Osteocyte (in vitro differentiated cells): ENCODE measurements at places on chromosomes 6 and 20. TPM values are rescaled to one million over a fixed set of nuclear protein-coding genes. Genes with fewer than 3 reads are reported as not detected.
A peak's percentile ranks its signal among the peaks of the same experiment; 100 is the strongest.

DNA sequence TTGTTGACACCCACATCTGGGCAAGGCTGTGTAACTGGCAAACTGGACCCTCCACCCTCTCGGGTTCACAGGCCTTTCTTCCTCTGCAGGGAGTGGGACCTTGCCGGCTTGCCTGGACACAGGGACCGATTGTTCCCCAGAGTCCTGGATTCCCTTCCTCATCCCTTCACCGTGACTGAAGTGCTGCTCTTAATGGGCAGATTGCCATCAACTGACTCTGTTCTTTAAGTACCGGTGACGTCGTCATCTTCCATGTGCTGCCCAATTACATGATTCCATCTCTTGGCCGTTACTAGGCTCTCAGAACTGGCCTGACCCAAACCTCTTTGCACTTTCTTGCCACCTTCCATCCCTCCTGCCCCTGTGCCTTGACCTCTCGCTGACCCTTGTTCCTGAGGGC lies 85.4 kb downstream of the EYA4 start:
- H3K4me3 ChIP-seq, result no peak overlapping the region
- peaks cover 9% of the 10 kb centered on the region for H3K27me3 ChIP-seq
- peaks cover 3% of the 10 kb centered on the region for H3K4me1 ChIP-seq
- H3K36me3 ChIP-seq, result no peaks in the 10 kb centered on the region

DNA sequence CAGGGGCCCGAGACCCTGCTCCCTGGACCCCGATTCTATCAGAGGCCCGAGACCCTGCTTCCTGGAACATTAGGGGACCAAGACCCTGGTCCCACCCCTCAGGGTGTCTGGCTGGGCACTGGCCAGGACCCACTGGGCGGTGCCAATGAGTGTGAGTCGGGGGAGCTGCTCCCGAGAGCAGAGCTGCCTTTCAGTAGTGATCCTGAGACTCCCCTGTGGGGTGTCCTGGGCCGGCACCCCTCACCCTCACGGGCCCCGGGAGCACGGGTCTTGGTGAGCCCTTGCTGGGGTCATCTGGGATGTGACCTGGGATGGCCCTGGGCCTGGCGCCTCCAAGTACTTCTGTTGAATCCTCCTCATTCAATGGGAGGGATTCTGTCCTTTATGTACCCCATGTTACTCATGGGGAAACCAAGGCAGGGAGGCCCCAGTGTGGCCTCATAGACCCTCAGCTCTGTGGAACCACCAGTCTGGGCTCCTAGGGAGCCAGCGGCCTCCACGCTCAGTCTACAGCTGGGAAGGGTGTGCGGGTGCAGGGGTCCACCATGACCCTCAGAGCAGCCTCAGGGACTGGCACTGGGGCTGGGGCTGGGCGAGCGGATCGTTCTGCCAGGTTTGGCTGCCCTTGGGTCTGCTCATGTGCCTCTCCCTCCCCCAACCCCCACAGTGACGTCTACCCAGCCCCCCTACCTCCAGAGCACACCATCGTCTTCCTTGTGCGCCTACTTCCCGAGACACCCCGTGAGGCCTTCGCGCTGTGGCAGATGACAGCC lies 25.6 kb downstream of the COL20A1 start:
- no peaks in the 10 kb centered on the region for H3K36me3 ChIP-seq
- DNase-seq, result no peak
- peaks cover 7% of the 10 kb centered on the region for H3K27me3 ChIP-seq

DNA sequence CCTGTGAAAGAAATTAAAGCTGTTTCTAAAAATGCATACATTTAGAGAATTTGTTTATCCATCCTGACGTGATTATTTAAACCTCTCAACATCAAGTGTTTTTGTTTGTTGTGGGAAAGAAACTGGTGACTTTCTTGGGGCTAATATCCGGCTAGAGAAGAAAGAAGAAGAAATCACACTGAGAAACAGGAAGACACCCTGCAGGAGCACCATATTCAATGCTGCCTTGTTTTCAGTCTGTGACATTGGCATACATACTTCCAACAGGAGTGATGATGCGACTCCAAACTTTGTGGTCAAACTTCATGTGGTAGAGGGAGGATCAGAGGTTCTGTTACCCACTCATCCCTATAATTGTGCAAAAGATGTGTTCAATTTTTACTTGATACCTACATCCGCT lies 997.6 kb upstream of the CITED2 start:
- no peak overlapping the region for H3K4me3 ChIP-seq
- peaks cover 27% of the 10 kb centered on the region for H3K4me1 ChIP-seq
- H3K27ac ChIP-seq, result peak overlapping the region; percentile 9
- H3K36me3 ChIP-seq, result no peaks in the 10 kb centered on the region

DNA sequence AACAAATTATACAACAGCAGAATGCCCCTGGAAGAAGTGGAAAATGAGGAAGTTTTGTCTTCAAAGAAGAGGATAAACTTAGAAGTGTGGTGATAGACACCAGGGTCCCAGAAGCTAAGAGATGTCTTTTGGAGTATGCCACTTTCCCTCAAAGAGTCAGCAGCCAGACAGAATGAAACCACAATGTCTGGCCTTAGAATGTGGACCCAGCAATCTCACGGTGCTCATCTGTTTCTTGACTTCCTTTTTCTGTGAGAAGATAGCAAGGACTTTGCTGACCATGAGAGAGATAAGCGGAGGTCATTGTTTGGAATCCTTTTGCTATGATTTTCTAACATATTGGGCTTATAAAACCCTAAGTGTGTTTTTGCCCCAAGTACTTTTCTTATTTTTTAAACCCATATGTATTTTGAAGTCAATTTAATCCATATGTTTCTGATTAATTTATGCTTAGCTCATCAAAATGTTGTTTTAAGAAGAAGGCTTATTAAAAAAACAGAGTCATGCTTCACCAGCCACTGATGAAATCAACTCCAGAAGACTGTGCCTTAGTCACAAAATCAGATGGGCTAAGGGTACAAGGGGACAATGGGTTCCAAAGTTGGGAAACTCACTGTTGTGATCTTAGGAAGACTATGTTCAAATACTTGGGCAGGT lies 451.2 kb upstream of the JAG1 start:
- peak overlapping the region; percentile 73 for H3K27ac ChIP-seq
- peaks cover 47% of the 10 kb centered on the region for H3K4me1 ChIP-seq
- peaks cover 3% of the 10 kb centered on the region for H3K36me3 ChIP-seq
- DNase-seq, result no peak
- H3K27me3 ChIP-seq, result no peaks in the 10 kb centered on the region

Gene SIRPB2
- total RNA-seq, result not detected in 2 replicates

- peak; percentile 92 for DNase-seq
- H3K4me3 ChIP-seq, result peak within 1 kb of the TSS; percentile 85
- H3K27ac ChIP-seq, result peak within 1 kb of the TSS; percentile 95
- no peaks in the 10 kb centered on the region for H3K27me3 ChIP-seq
- H3K36me3 ChIP-seq, result peaks cover 2% of the 10 kb centered on the region
- H3K4me1 ChIP-seq, result peaks cover 46% of the 10 kb centered on the region
Measured at GRCh38 chr20:45833030-45833882, at the start of gene SNX21. SNX21 (plus strand) TSS chr20:45833799; CDS start chr20:45833920, 121 bp downstream.

- DNase-seq, result no peak
- no peaks in the 10 kb centered on the region for H3K36me3 ChIP-seq
- H3K4me1 ChIP-seq, result peaks cover 58% of the 10 kb centered on the region
- H3K27me3 ChIP-seq, result no peaks in the 10 kb centered on the region
Measured at GRCh38 chr6:125377621-125378020, 75.9 kb upstream of the HDDC2 start.

Gene TSPYL1
- 64.9 and 65.3 TPM in 2 replicates for total RNA-seq

DNA sequence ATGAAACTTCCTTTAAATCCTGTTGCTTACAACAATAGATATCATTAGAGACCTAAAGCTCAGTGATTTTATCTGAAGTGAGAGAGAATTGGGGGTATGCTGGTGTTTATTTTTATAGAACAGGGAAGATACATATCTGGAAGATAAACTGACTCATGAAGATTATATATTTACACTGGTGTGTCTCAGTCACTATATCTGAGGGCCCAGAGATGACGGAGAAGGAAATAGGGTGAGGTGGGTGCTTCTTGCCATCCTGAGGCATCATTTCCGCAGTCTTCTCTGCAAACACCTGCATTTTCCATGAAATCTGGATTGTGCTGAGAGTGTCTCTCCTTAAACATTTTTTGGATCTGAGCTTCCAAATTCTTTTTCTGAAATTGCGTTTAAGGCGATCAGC lies 5.9 kb upstream of the PLCB1 start:
- DNase-seq, result no peak
- H3K27me3 ChIP-seq, result peaks cover 16% of the 10 kb centered on the region
- H3K36me3 ChIP-seq, result no peaks in the 10 kb centered on the region
- H3K4me1 ChIP-seq, result peaks cover 1% of the 10 kb centered on the region

GRCh38 chr6:122063761-122064160 lies 335.7 kb upstream of the HSF2 start:
- peaks cover 20% of the 10 kb centered on the region for H3K27me3 ChIP-seq
- H3K4me1 ChIP-seq, result peaks cover 10% of the 10 kb centered on the region
- no peak overlapping the region for H3K4me3 ChIP-seq
- no peak for DNase-seq
- no peak overlapping the region for H3K27ac ChIP-seq

GRCh38 chr20:40494248-40494647 lies 194.8 kb downstream of the MAFB start:
- H3K36me3 ChIP-seq, result no peaks in the 10 kb centered on the region
- no peak overlapping the region for H3K27ac ChIP-seq
- peaks cover 9% of the 10 kb centered on the region for H3K4me1 ChIP-seq
- H3K27me3 ChIP-seq, result no peaks in the 10 kb centered on the region
- no peak overlapping the region for H3K4me3 ChIP-seq

DNA sequence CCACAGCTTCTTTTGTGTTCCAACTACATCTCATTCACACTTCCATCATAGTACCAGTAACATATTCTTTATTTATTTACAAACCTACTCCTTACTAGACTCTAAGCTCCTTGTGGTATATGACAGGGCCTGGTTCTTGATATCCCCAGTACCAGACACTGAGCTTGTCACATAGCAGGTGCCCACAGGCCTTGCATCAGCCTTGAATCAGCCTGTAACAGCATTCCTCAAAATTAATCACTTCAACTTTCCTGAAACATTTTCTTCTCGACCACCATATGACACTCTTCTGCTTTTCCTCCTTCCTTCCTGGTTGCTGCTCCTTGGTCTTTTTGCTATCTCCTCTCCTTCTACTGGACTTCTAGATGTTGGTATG lies 24.7 kb upstream of the SRPK1 start:
- H3K4me3 ChIP-seq, result no peak overlapping the region
- peaks cover 3% of the 10 kb centered on the region for H3K27me3 ChIP-seq
- H3K4me1 ChIP-seq, result no peaks in the 10 kb centered on the region
- H3K27ac ChIP-seq, result no peak overlapping the region
- H3K36me3 ChIP-seq, result no peaks in the 10 kb centered on the region
- no peak for DNase-seq

DNA sequence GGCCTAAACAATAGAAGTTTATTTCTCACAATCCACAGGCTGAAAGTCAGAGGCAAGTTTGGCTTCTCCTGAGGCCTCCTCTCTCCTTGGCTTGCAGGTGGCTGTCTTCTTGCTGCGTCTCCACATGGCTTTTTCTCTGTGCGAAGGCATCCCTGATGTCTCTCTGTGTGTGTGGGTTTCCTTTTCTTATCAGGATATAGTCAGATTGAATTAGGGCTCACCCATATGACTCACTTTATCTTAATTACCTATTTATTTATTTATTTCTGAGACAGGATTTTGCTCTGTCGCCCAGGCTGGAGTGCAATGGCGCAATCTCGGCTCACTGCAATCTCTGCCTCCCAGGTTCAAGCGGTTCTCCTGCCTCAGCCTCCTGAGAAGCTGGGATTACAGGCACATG lies 30.7 kb downstream of the LINC00237 start:
- H3K27ac ChIP-seq, result no peak overlapping the region
- H3K36me3 ChIP-seq, result no peaks in the 10 kb centered on the region
- peaks cover 11% of the 10 kb centered on the region for H3K27me3 ChIP-seq
- H3K4me1 ChIP-seq, result no peaks in the 10 kb centered on the region
- DNase-seq, result no peak

GRCh38 chr6:126631363-126631762 lies 291.4 kb downstream of the CENPW start:
- H3K36me3 ChIP-seq, result no peaks in the 10 kb centered on the region
- DNase-seq, result no peak
- no peaks in the 10 kb centered on the region for H3K27me3 ChIP-seq
- no peak overlapping the region for H3K27ac ChIP-seq
- H3K4me1 ChIP-seq, result no peaks in the 10 kb centered on the region

- peaks cover 27% of the 10 kb centered on the region for H3K4me1 ChIP-seq
- no peak overlapping the region for H3K4me3 ChIP-seq
- no peaks in the 10 kb centered on the region for H3K36me3 ChIP-seq
Measured at GRCh38 chr6:139698526-139699176, 324.2 kb upstream of the CITED2 start.

Gene MICB
- 12.1 and 13.8 TPM in 2 replicates for total RNA-seq

Gene SMLR1
- total RNA-seq, result not detected in 2 replicates

DNA sequence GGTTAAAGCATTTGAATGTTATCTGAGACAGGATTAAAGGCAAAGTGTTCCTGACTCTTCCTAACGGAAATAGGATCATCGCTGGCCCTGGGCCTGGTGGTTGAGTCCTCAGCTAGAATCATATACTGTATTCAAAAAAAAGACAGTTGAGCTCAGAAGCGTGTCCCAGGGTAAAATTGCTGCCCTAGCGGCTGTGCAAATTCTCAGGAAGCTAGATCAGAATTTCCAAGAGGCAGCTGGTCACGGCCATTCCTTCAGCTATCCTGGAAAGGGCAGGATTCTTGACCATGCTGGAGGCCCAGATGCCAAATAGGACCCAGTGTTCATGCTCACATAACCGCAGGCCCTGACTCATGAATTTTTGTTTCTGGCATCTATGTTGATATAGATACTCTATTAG lies 67.4 kb downstream of the STMND1 start:
- no peak overlapping the region for H3K4me3 ChIP-seq
- H3K36me3 ChIP-seq, result no peaks in the 10 kb centered on the region
- DNase-seq, result no peak
- no peaks in the 10 kb centered on the region for H3K27me3 ChIP-seq

DNA sequence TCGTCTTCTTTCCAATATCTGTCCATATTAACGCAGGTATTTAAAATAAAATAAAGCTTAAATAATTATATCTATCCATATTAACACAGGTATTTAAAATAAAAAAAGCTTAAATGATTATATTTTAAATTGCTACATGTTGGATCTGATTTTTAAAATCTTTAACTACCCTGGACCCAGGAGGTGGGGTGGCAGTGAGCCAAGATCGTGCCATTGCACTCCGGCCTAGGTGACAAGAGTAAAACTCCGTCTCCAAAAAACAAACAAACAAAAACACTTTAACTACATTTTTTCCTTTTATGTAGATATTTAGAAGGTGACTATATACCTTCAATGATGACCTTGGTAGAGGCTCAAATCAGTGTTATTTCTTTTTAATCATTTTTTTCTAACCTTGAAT lies 211.9 kb downstream of the GRIK2 start:
- H3K27me3 ChIP-seq, result no peaks in the 10 kb centered on the region
- no peaks in the 10 kb centered on the region for H3K4me1 ChIP-seq
- H3K4me3 ChIP-seq, result no peak overlapping the region
- H3K27ac ChIP-seq, result no peak overlapping the region
